ENCODE measurements at places on chromosomes 4 and X.

- no peak for DNase-seq
These were observed 5.8 kb downstream of the YTHDC1 start for GRCh38 chr4:68344049-68344448.

DNA sequence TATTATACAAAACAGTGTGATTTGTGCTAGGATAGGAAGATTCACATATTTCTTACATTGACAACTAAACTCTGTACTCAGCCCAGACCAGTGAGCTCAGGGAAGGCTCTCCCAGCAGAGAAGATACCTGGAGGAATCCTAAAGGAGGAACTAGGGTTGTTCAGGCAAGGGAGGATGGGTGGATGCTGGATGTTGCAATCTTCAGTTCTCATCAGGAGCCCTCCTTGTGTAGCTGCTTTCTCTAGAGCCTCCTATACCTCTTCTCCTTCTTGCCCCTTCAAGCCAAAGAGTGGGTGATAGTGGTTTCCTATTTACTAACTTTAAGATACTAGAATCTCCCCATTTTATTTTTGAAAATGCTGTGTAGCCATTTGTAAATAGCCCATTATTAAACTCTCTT lies 117.3 kb downstream of the NKX6-1 start:
- peak; percentile 1 for DNase-seq

- DNase-seq = no peak
These were observed 49.2 kb upstream of the STX18 start for GRCh38 chr4:4591071-4591470.

DNA sequence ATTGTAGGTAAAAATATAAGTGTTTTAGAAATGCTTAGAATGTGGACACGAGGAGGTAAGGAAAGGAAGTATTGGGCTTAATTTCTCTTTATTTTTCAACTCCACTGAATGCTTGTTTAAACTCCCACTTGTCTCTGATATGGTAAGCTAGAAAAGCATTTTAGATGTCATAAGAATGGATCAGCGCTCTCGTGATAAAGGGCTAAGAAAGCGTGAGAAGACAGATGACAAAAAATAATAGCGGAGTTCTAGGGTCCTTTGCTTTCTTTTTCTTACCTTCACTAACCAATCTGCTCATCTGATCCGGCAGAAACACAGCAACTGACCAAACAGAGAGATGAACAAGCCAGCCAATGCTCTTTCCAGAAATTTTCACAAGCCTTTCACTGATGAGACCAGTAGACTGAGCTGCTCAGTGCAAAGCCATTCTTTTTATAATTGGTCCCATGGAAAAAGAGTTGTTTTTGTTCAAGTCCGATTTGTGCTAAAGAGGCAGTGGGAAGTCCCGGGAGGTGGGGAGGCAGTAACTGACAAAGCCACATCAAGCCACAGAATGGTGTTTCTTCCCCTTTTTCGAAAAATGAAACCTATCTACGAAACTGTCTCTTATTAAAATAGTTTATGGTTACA lies at the start of gene TASL:
TASL (minus strand) TSS at position 405 of the 630 bp plus-strand sequence. CDS start 17,411 bp downstream, outside the sequence.
- DNase-seq = peak; percentile 69

DNA sequence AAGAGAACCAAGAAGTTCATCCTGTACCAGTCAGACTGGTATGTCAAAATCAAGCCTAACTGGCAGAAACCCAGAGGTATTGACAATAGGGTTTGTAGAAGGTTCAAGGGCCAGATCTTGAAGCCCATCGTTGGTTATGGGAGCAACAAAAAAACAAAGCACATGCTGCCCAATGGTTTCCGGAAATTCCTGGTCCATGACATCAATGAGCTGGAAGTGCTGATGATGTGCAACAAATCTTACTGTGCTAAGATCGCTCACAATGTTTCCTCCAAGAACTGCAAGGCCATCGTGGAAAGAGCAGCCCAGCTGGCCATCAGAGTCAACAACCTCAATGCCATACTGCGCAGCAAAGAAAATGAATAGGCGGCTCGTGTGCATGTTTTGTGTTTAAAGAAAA lies 172.7 kb upstream of the MED14 start:
- no peak for DNase-seq

DNA sequence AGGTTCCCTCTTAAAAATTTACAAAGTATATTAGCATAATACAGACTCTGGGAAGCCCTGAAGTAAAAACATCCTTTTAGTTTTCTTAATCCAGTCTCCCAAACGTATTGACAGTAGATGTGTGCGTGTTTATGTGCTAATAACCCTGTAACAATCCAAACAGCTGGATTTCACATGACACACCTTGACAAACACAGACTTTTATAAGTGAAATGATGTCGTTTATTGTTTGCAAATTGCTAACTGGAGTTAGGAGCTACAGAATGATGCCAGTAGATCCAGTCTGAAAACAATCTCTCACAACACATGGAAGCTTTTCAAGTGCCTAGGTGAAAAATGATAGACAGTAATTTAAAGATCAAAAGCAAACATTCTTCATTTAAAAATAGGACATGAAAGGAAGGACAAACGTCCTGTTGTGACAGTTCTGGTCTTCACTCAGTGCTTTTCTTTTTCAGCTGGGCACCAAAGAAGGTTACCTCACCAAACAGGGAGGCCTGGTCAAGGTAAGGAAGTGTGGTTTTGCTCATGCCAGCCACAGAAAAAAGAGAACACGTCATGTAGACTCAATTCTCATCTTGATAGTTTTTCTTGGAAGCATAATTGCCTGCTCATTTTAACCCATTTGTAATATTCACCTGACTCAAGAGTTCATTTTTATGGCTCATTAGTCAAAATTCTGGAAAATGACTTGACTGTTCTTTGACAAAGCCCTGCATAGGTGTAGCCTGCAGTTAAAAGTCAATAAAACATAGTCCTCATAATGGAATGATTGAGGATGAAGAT lies 32.9 kb downstream of the LAMTOR3 start:
- peak; percentile 48 for DNase-seq

DNA sequence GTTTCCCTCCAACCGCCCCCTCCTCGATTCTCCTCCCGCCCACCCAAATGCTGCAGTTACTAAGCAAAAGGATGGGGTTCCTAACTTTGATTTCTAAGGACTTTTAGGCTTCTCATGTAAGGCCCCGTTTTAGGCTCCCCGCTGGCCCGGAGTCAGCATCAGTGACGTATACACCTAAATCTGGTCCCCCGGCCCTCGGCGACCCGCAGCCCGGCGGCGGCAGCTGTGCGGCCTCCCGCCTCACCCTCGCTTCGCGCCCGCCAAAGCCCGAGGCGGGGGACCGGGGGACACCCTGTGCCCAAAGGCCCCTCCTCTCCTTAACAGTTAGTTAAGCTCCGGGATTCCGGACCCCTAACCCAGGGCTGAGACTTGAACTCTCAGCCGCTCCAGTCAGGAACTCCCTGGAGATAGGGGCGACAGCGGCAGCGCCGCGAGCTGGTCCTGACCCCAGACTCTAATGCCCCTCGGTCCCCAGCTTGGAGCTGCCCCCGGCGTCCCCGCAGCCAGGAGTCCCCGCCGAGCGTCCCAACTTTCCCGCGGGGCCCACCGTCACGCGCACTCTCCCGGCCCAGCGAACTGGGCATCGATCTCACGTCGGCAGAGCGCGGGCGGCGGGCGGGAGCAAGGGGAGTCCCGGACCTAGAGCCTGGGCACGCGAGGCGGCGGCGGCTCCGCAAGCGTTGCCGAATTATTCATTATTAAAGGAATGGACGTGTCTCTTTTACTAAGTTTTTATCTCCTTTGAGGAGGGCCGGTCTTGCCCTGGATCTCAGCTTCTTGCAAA lies 1.5 kb upstream of the NR3C2 start:
- no peak for DNase-seq

DNA sequence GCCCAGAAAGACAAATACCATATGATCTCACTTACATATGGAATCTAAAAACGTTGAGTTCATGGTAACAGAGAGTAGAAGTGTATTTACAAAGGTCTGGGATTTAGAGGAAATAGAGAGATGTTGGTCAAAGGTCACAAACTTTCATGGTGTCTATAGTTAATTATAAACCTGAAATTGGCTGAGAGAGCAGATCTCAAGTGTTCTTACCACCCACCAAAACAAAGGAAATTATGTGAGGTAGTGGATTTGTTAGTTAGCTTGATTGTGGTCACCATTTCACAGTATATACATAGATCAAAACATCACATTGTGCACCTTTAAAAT lies 186.8 kb downstream of the NWD2 start:
- DNase-seq = no peak

DNA sequence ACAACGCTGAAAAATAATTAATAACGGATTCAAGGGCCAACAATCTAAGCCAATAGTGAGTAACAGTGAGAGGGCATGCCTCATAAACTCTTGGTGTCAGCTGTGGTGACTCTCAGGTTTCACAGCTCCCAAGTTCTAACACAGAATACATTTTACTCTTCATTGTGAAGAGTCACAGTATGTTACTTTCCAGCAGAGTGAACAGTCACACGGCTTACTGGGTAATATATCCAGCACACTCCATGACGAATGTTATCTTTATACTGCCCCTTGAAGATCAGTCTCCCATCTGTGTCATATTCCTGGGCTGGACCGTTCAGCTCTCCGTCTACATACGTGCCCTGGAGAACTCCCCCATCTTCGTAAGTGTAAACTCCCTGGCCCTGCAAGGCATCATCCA lies 23.1 kb downstream of the SETD7 start:
- no peak for DNase-seq

GRCh38 chrX:39167791-39168190 lies 366.5 kb downstream of the MID1IP1 start:
- DNase-seq = peak; percentile 14

DNA sequence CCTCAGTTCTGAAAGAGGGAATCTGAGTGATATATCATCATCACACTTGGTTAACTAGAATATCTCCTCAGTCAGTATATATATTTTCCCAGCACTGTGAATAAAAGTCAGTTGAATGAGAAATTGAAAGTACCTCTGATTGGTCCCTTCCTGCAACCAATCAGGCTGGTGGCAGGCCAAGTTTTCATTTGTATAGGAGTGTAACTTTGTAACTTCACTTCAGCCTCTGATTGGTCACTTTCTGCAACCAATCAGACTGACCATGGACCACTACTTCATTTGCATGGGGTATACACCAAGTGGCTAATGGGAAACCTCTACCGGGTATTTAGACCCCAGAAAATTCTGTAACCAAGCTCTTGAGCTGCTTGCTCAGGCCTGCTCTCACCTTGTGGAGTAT lies 2.0 kb upstream of the PGK1 start:
- no peak for DNase-seq

GRCh38 chrX:136879001-136879687 lies 1.4 kb downstream of the RBMX start:
- no peak for DNase-seq

GRCh38 chr4:10084651-10085358 lies 31.8 kb downstream of the WDR1 start:
- DNase-seq = no peak

DNA sequence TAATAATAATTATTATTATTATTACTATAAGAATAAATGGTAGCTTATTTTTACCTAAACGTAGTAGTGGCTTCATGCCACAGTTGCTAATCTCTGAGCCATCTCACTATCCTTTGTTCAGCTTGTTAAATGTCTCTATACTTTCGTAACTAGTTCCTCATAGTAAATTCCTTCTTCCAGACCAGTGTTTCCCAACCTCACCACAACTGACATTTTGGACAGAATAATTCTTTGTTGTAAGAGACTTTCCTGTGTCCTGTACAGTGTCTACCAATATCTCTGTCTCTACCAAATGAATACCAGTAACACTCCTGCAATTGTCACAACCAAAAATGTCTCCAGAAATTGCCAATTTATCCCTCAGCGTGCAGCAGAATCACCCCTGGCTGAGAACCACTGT lies 1040.9 kb downstream of the DMD start:
- peak; percentile 54 for DNase-seq

Measured in AML-193 (cell line).